ENCODE measurements at places on chromosomes 13 and 19.
A peak's percentile ranks its signal among the peaks of the same experiment; 100 is the strongest.

- peak; percentile 48 for DNase-seq
Measured at GRCh38 chr19:996051-996838, 4.0 kb upstream of the GRIN3B start.

- DNase-seq: peak; percentile 28
Measured at GRCh38 chr19:51735759-51736449, 12.1 kb upstream of the HAS1 start.

DNA sequence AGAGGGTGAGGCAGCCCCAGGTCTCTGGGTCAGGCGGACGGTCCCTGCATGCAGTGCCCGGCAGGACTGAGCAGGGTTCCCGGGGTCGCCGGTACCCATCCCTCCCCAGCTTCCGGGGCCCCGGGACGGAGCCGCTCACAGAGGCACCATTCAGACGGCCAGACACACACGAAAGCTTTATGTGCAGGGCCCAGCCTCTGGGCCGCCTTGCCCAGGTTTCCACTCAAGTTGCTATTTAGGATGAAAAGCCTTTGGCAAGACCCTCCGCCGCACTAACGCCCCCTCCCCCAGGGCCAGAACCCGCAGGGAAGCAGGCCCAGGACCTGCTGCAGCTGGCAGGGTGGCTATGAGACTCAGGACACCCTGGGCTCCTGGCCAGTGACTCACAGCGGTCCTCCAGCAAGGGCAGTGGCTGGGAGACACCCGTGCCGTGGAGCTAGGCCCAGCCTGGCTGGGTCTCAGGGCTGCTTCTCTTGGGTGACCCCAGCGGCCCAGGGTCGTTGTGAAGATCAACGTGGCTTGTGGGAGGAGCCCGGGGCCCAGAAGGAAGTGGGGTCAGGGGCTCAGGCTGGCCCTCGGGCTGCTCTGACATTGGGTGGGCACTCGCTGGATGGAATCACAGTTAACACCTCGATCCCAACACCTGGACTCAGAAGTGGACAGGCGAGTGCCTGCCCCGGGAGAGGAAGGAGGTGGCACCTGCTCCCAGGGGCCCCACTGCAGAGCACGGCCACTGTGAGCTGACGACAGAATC lies 4.8 kb downstream of the C19orf25 start:
- DNase-seq: no peak

DNA sequence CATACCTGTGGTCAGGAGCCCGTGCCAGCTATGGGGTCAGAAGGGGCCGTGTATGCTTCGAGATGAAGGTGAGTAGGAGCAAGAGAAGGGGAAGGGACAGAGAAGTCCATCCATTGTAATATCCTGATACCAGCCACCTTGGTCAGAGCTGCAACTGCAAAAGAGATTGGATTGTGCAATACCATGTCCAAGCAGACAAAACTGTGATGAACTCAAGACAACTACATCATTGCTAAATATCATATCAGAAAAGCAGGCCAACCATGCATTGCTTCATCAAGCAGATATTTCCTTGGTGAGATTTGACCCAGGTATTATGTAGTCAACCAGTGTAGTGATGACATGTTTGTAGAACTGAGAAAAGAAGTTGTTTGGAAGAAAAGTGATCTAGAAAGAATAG lies 12.1 kb downstream of the HNRNPUL1 start:
- no peak for DNase-seq

DNA sequence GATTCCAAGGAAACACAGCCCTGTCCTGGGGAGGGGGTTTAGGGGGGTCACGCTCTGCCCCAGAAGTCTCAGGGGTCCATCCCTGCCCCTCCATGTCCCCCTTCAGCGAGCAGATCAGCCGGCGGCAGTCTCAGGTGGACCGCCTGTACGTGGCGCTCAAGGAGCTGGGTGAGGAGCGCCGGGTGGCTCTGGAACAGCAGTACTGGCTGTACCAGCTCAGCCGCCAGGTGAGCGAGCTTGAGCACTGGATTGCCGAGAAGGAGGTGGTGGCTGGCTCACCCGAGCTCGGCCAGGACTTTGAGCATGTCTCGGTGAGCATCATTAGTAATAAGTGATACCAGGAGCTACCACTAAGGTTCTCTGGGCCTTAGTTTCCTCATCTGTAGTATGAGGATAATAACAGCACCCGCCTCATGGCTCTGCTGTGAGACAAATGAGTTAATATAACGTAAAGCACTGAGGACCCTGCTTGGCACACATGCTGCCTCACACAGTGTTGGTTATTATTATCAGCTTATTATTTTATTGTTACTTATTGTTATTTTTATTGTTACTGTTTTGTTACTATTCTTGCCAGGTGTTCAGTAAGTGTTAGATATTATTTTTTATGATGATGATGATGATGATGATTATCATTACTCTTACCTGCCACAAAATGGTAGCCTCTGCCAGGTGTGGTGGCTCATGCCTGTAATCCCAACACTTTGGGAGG lies 20.5 kb upstream of the SHKBP1 start:
- no peak for DNase-seq

DNA sequence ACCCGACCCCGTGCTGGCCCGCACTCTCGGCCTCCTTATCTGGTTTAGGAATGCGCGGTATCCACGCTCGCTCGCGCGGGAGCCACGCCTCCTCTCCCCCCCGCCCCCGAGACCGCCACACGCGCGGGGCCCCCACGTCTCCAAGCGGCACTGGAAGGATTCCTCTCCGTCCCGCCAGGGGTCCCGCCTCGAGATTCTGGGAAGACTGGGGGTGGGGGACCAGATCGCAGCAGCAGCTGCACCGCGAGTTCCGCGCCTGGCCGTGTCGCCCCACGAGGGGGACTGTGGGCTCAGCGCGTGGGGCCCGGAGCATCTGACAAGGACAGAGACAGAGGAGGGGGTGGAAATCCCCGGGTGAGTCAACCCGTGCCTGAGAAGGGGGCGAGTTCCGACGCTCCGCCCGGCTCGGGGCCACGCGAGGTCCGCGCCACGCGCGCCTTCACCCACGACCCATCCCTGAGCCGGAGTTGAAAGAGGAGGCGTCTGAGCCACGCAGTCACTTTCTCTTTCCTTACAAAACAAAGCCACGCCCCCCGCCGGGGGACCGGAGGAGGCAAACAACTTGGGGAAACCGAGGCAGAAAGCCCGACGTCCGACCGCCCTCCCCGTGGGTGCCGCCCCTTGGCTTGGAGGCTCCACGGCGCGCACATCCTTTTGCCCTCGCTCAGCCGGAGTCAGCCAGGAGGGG lies 814 bp downstream of the S1PR2 start:
- no peak for DNase-seq

DNA sequence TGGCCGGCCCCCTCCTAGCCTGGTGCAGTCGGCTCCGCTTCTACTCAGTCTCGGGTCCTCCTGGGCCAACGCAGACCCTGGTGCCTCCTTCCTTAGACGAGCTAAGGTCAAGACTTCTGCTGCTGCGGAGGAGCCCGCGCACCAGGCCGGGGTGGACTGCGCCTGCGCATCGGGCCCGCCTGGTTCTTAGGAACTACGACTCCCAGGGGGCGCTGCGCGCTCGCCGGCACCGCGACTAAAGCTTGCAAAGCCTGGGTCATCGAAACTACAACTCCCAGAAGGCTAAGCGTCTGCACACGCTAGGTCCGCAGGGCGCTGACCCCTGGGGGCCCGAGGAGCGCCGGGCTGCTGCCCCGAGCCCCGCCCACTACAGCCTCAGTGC lies at the start of gene ZNF835:
Gene ZNF835 (minus strand): TSS at position 145 of the 382 bp plus-strand sequence. CDS start 6,559 bp downstream, outside the sequence.
- DNase-seq: peak; percentile 87

DNA sequence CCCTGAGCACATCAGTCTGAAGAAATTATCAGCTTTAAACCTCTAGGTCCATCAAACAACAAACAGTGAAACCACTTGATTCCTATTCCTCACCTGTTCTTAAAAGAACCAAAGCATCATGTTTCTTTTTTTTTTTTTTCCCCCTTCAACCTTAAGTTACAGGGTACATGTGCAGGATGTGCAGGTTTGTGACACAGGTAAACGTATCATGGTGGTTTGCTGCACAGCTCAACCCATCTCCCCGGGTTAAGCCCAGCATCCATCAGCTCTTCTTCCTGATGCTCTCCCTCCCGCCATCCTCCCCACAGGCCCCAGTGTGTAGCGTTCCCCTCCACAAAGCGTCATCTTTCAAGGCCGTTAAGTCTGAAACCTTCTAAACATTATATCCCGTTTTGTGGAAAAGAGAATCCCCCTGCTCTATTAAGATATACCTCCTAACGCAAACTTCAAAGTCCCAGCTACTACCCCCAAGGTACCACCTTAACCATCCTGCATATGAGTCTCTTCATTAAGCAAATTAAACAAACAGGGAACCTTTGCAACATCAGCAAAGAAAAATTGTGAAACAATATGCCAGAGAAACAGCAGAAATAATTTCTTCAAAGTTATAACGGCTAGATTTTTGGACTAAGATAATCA lies 10.8 kb downstream of the USP12 start:
- no peak for DNase-seq
